ENCODE measurements at places on chromosomes 2 and 18. TPM values are rescaled to one million over a fixed set of nuclear protein-coding genes. Genes with fewer than 3 reads are reported as not detected.
A peak's percentile ranks its signal among the peaks of the same experiment; 100 is the strongest.

Gene DYSF
- 8.6 TPM for polyA plus RNA-seq

Gene LYPD6
- 0.57 TPM for polyA plus RNA-seq

Gene IL36G
- not detected for polyA plus RNA-seq

Gene TRIM43B
- not detected for polyA plus RNA-seq

Gene PROKR1
- 0.02 TPM for polyA plus RNA-seq

Gene PCARE
- 0.30 TPM for polyA plus RNA-seq

Gene PLEK
- 2.5 TPM for polyA plus RNA-seq

Gene KLHL30
- 0.20 TPM for polyA plus RNA-seq

- DNase-seq, result no peak
Observed at GRCh38 chr2:172225786-172226185, 123.1 kb upstream of the DLX2 start.

DNA sequence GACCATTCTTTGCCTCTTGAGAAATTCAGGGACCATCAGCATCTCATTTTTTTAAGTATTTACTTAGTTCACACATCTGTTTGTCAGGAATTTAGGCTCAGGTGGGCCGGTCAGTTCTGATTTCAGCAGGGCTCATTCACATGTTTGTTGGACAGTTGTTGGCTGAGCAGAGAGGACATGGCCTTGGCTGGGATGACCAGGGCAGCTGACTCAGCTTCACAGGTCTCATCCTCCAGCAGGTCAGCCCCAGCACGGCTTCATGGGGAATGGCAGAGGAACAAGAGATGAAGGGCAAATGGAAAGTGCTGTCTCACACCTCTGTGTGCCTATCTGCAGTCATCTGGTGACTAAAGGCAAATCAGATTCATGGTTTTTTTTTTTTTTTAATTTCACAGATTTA, 136.1 kb upstream of the TMEM200C start:
- no peak for DNase-seq

GRCh38 chr2:126655500-126656430, at the start of gene GYPC:
Gene GYPC (plus strand): TSS chr2:126656158. CDS start chr2:126656264, 106 bp downstream.
- DNase-seq, result peak; percentile 69

- no peak for DNase-seq
Observed at GRCh38 chr2:152583512-152584229, 133.6 kb downstream of the PRPF40A start.

- DNase-seq, result no peak
Observed at GRCh38 chr18:36536426-36536825, 238.9 kb downstream of the FHOD3 start.

- peak; percentile 45 for DNase-seq
Observed at GRCh38 chr2:1744151-1744445, 217 bp downstream of the PXDN start.

All from ovary (tissue), 10 donors.